Kidney glomerular epithelial cell (primary cell): ENCODE measurements at places on chromosomes 2 and 18.

GRCh38 chr2:138010890-138011289 is 46.6 kb downstream of the HNMT start:
- no peak for DNase-seq

- DNase-seq = no peak
These were observed 492.1 kb upstream of the CNTNAP5 start for GRCh38 chr2:123532994-123533393.

GRCh38 chr18:73782405-73782804 is 365.2 kb downstream of the FBXO15 start:
- DNase-seq = no peak

DNA sequence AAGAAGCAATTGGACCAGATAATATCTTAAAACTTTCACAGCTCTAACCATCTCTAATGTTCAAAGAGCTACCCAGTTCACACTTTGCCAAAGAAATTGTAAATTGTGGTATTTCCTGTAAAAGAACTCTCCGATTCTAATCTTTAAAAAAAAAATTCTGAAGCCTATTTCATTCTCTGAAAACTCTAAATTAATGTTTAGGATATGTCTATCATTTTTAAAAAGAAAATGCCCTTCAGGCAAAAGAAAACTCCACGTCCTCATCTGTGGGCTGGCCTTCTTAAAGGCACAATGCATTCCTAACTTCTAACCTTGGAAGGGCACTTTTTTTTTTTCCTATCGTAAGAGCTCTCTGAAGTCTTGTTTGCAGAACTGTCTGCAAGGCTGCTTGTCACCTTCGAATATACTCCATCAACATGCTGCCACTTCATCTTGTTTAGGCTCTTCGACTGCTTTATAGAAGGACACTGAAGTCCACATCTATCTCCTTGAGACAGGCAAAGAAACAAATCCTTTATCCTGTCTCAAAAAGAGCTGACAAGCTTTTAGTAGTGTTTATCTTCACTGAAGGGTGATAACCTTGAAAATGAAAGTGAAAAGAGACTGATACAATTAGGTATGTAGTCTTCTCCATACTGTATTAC is 124.3 kb upstream of the SLC39A10 start:
- peak; percentile 40 for DNase-seq

DNA sequence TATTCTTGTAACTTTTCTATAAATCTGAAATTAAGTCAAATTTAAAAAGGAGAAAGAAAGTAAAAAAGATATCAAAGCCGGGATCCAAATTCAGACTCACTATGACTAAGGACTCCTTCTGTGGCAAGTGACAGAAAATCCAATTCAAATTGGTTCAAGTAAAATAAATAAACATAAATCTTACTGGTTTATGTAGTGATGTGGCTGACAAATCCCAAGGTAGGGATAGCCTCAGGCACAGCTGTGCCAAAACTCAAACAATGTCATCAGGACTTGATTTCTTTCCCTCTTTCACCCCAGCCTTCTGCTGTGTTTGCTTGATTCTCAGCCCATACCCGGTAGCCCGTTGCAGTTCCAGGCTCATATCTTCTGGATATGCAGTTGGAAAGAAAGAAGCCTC is 284.6 kb downstream of the SP3 start:
- DNase-seq = no peak

DNA sequence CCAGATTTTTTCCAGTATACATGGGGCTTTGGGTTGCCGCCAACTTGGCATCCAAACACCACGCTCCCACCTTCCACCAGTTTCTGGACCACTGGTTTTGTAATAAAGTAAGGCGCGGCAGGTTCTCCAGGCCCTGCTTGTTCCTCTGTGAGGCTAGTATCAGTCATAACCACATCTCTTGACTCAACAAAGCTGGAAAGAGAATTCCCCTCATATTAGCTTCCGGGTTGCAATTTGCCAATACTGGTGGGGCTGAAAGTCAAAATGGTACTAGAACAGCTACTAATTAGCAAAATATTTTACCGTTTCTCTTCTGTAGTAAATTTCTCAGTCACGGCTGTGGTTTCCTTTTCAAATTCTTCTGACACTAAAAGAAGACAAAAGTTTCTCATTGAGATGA is 25.0 kb downstream of the TTN start:
- no peak for DNase-seq

GRCh38 chr18:40440088-40440487 is 1514.9 kb upstream of the PIK3C3 start:
- DNase-seq = no peak
